ENCODE measurements at places on chromosomes 2 and 18. TPM values are rescaled to one million over a fixed set of nuclear protein-coding genes. Genes with fewer than 3 reads are reported as not detected.

- DNase-seq = no peak
Observed at GRCh38 chr2:223383315-223383714, 218.8 kb downstream of the SCG2 start.

GRCh38 chr2:65053199-65053598 is 3.0 kb upstream of the CEP68 start:
- peak; percentile 39 for DNase-seq

DNA sequence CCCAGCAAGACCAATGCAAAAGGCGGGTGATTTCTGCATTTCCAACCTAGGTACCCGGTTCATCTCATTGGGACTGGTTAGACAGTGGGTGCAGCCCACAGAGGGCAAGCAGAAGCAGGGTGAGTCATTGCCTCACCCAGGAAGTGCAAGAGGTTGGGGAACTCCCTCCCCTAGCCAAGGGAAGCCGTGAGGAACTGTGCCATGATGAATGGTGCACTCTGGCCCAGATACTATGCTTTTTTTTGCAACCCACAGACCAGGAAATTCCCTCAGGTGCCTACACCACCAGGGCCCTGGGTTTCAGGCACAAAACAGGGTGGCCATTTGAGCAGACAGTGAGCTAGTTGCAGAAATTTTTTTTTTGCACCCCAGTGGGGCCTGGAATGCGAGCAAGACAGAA is 662.6 kb upstream of the ACVR2A start:
- peak; percentile 72 for DNase-seq

- DNase-seq = peak; percentile 8
Observed at GRCh38 chr18:33440060-33441043, at the start of gene CCDC178. CCDC178 (minus strand) TSS chr18:33440721; CDS start chr18:33412088, 28,633 bp downstream.

DNA sequence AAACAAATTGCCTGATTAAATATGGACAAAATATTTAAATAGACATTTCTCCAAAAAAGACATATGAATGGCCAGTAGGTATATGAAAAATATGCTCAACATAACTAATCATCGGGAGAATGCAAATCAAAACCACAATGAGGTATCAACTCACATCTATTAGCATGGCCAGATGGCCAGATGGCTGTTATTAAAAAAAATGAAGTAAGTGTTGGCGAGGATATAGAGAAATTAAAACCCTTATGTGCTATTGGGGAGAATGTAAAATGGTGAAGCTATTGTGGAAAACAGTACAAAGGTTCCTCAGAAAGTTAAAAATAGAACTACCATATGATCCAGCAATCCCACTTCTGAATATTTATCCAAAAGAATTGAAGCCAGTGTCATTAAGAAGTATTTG is 272.3 kb upstream of the ZNF804A start:
- no peak for DNase-seq

- DNase-seq = no peak
Observed at GRCh38 chr2:219983836-219984235, 356.4 kb downstream of the SLC4A3 start.

DNA sequence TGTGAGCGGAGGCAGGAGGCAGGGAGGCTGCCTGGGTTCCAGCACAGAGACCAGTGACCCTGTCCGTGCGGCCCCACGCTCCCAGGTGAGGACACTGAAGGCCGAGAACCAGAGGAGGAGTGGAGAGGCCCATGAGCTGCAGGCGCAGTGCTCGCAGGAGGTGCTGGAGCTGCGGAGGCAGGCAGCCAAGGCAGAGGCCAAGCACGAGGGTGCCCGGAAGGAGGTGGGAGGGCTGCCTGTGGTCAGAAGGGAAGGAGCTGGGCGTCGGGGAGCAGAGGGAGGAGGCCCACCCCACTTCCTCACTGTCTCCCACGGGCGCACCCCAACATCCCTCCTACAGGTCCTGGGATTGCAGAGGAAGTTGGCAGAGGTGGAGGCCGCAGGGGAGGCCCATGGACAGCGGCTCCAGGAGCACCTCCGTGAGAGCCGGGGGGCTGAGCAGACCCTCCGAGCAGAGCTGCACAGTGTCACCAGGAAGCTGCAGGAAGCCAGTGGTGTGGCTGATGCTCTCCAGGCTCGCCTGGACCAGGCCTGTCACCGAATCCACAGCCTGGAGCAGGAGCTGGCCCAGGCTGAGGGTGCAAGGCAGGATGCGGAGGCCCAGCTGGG is 33.0 kb upstream of the SNED1 start:
- peak; percentile 2 for DNase-seq

DNA sequence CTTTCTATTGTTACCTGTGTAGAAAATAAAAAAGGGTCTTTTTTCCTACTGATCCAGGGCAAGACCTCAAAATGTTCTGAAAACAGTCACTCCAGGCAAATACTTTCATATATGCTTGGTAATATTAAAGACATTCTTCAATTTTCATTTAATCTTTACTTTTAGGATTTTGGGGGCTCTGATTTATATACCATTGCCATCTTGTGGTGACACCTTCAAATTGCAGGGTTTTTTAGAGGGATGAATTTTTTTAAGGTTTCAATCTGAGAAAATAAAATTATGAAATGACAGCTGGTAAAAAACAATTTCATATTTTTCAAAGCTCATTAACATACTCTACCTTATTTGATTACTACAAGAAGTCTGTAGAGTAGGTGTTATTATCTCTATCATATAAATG is 26.8 kb downstream of the MAPK4 start:
- no peak for DNase-seq

DNA sequence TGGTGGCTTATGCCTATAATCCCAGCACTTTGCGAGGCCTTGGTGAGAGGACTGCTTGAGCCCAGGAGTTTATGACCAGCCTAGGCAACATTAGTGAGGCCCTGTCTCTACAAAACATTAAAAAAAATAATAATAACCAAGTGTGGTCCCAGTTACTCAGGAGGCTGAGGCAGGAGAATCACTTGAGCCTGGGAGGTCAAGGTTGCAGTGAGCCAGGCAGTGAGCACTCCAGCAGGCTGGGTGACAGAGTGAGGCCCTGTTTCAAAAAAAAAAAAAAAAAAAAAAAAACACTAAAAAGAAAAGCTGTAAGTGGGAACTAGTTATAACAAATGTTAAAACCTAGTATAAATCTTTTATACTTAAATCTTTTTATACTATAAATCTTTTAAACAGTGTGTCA is 146.2 kb upstream of the ITGA4 start:
- peak; percentile 43 for DNase-seq

DNA sequence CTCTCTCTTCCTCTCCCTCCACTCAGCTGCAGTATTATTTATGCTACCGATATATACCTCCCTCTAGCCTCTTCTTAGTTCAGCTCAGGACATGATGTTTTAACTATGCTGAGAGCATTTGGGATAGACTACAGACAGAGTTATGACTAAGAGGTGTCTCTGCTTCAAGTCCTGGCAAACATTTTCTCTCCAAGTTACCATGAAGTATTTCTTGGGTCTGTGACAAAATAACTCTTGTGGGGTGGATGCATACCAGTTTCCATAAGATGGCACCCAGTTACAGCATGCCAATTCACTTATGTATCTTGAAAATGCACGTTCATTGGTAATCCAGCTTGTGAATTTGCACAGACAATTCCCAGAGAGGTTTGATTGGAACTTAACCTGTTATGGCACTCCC is 737.6 kb downstream of the SLC4A3 start:
- DNase-seq = no peak

DNA sequence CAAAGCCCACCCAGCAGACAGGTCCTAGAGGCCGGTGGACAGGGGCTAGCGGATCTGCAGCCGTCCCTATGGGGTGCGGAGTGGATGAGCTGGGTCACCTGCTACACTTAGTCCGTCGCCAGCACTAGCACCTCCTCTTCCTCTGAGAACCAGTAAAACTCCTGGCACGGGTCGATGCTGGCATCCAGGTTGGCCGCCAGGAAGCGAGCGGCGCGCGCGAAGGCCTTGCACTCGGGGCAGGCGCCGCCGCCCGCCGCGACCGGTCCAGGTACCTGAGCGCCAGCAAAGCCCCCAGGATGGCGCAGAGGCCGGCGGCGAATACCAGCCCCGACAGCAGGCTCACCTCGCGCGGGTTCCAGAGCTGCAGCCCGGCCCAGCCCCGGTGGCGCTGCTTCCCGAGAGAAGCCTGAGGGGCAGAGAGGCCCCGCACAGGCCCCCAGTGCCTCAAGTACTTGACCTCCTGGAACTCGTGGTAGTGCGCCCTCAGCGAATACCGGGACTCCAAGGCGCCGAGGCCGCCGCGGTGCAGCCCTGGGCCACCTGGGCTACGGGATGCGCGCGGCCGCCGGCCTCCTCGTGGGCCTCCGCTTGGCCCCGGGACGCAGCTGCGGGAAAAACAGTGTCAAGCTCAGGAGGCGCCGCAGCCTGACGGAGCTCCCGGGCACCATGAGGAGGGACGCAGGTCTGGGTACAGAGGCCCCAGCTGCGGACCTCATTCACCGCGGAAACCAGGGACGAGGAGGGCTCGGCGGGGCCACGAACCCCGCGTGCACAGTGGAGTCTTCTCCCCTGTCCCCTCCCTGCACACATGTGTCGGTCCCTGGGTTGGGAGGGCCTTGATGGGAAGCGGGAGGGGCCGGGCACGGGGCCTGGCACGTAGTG is 27.5 kb upstream of the ALPP start:
- DNase-seq = no peak

DNA sequence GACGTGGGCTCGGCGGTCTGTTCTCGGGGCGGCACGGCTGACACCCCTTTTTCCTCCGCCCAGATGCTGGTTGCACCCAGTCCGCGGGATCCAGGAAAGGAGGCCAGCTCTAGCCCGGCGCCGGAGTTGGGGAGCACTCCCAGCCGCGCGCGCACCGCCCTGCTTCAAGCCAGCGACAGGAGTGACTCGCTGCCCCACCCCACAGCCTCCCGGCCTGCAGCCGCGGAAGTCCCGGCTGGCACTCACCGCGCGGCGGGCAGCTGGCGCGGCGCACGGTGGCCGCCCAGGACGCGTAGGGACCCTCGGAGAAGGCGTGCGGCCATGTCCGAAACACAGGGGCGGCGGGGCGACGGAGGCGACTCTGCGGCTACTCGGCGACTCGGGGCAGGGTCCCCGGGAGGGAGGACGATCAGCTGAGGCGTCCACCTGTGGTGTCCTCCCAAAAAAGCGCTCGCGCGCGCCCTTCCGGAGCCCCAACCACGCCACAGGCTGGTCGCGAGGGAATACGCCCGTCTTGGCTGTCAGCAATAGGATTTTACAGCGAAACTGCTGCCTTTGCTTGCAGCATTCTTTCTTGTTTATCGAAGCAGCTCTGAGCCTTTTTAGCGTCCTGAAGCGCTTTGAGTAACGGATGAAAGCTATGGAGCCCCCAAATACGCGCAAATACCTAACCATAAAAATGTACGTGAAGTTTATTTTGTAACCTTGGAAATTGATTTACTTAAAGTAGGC is at the start of gene ACADL:
Gene ACADL (minus strand): TSS at position 507 of the 732 bp plus-strand sequence. CDS start 184 bp downstream, at position 323.
- peak; percentile 49 for DNase-seq

DNA sequence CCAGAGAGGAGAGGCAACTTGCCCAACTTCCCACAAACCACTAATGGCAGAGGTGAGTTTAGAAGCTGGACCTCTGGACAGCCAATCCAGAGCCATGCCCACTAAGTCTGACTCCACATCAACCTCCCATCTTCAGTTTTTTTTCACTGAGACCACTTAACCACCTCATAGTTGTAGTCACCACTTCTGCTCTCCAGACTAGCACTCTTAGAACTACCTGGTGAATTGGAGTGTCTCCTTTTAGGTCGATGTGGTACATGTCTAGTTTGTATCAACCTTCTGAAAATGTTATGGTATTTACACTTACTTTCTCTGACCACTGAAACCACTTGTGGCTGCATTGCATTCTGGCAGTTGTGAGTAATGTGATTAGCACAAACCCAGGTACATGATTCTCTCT is 743.6 kb upstream of the FANCL start:
- no peak for DNase-seq

DNA sequence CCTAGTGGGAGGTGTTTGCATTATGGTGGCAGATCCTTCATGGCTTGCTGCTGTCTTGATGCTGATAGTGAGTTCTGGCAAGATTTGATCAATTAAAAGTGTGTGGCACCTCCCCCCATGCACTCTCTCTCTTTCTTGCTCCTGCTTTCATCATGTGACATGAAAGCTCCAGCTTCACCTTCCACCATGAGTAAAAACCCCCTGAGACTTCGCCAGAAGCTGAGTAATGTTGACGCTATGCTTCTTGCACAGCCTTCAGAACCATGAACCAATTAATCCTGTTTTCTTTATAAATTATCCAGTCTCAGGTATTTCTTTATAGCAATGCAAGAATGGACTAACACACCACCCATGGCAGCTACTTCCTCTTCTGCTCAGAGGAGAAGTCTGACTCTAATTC is 2181.4 kb upstream of the PIK3C3 start:
- DNase-seq = no peak

- DNase-seq = no peak
Observed at GRCh38 chr2:170039401-170040172, 138.4 kb upstream of the MYO3B start.

DNA sequence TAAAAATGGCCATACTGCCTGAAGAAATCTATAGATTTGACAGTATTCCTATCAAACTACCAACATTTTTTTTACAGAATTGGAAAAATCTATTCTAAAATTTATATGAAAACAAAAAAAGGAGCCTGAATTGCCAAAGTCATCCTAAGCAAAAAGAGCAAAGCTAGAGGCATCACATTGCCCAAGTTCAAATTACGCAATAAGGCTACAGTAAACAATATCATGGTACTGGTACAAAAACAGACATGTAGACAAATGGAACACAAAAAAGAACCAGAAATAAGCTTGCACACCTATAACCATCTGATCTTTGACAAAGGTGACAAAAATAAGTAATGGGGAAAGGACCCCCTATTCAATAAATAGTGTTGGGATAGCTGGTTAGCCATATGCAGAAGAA is 50.2 kb upstream of the THSD7B start:
- no peak for DNase-seq

- no peak for DNase-seq
Observed at GRCh38 chr2:134248913-134249312, 5.0 kb upstream of the MGAT5 start.

DNA sequence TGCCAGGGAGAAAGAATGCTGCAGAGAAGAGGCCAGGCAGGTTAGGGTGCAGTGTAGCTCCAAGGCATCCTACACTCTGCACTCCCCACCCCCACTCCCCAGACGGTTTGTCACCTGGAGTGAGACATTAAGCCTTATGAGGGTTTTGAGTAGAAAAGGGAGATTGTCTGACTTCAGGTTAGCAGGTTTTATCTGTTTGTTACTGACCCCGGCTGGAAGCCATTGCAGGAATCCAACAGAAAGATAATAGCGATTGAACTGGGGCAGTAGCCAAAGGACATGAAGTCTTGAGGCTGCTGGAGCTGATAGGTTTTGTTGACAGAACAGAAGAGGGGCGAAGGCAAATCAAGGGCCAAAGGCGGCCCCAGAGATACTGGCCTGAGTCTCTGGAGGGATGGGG is 36.0 kb upstream of the OR6B3 start:
- no peak for DNase-seq

GRCh38 chr2:143728498-143728897 is 599.3 kb downstream of the ARHGAP15 start:
- DNase-seq = no peak

GRCh38 chr2:39124746-39125057 is 3.9 kb upstream of the SOS1 start:
- DNase-seq = peak; percentile 52

- DNase-seq = no peak
Observed at GRCh38 chr2:32626639-32627221, 1.1 kb upstream of the TTC27 start.

Gene DNAJC27
- 5.9 TPM for total RNA-seq

Gene UPP2
- not detected for total RNA-seq

Gene GPR75
- total RNA-seq = 1.2 TPM

Gene GLI2
- total RNA-seq = not detected

Gene DGUOK
- total RNA-seq = 97.6 TPM

Gene CYP27A1
- 0.16 TPM for total RNA-seq

Gene CCDC148
- total RNA-seq = 0.26 TPM

Gene ARMC9
- total RNA-seq = 2.5 TPM
